Thyroid gland (tissue), 4 donors: ENCODE measurements at places on chromosomes 1 and 21. TPM values are rescaled to one million over a fixed set of nuclear protein-coding genes. Genes with fewer than 3 reads are reported as not detected.

GRCh38 chr1:71047635-71048607 is at the start of gene PTGER3:
PTGER3 (minus strand) TSS chr1:71047816; CDS start chr1:71047577, 239 bp downstream.
- H3K27me3 ChIP-seq = peaks cover 8% of the 10 kb centered on the region
- peak within 1 kb of the TSS; percentile 41 for H3K4me3 ChIP-seq
- DNase-seq = peak; percentile 53

The DCST1 gene
- total RNA-seq = not detected

The NBPF6 gene
- not detected for total RNA-seq

DNA sequence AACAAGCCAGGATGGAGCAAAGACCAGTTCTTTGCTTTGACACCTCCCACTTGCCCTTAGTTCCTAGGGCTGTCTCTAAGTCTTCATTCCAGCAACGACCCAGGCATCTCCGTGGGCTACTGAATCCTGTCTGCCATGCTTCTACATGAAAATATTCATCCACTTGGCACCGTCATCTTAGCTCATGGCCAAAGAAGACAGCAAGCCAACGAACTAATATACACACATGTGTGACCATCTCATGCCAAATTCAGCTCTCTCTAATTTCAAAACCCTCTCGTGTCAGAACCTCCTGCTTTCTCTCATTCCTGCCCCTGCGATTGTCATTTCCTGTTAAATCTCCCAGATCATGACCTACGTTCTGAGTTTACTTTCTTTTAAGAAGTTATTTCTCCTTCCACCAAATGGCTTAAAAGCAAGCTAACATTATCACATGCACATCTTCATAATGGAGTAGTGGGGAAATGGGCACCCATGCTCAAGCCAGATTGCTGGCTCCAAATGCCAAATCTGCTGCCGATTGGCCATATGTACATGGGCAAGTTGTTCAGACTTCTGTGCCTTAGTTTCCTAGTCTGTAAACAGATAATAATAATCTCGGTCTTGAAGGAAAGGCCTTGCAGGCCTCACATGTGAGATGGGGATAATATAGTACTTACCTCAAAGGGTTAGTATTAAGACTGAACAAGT is 373.4 kb downstream of the USH2A start:
- no peak overlapping the region for H3K27ac ChIP-seq
- no peak overlapping the region for H3K4me3 ChIP-seq
- no peaks in the 10 kb centered on the region for H3K36me3 ChIP-seq
- no peaks in the 10 kb centered on the region for H3K27me3 ChIP-seq
- H3K4me1 ChIP-seq = no peaks in the 10 kb centered on the region

- H3K27me3 ChIP-seq = no peaks in the 10 kb centered on the region
- DNase-seq = peak; percentile 17
- no peaks in the 10 kb centered on the region for H3K4me1 ChIP-seq
- H3K27ac ChIP-seq = no peak overlapping the region
- H3K4me3 ChIP-seq = no peak overlapping the region
Measured at GRCh38 chr1:9058465-9058864, 11.0 kb downstream of the SLC2A5 start.

The KRTAP20-2 gene
- total RNA-seq = not detected

DNA sequence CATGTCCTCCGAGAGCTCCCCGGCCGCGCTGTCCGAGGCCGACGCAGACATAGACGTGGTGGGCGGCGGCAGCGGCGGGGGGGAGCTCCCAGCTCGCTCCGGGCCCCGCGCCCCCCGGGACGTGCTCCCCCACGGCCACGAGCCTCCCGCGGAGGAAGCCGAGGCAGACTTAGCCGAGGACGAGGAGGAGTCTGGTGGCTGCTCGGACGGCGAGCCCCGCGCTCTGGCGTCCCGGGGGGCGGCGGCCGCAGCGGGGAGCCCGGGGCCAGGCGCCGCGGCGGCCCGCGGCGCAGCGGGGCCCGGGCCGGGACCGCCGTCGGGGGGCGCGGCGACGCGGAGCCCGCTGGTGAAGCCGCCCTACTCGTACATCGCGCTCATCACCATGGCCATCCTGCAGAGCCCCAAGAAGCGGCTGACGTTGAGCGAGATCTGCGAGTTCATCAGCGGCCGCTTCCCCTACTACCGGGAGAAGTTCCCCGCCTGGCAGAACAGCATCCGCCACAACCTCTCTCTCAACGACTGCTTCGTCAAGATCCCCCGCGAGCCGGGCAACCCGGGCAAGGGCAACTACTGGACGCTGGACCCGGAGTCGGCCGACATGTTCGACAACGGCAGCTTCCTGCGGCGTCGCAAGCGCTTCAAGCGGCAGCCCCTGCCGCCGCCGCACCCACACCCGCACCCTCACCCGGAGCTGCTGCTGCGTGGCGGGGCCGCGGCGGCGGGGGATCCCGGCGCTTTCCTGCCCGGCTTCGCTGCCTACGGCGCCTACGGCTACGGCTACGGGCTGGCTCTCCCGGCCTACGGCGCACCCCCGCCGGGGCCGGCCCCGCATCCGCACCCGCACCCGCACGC is 547 bp downstream of the FOXD2 start:
- peak overlapping the region; percentile 80 for H3K4me3 ChIP-seq
- no peaks in the 10 kb centered on the region for H3K36me3 ChIP-seq
- H3K4me1 ChIP-seq = peaks cover 16% of the 10 kb centered on the region
- peaks cover 26% of the 10 kb centered on the region for H3K27me3 ChIP-seq
- peak overlapping the region; percentile 76 for H3K27ac ChIP-seq
- no peak for DNase-seq
